Activated T-helper 17 cell treated with anti-CD3 and anti-CD28 coated beads, Interleukin-2, amount 50 U/mL, for 72 hours (primary cell): ENCODE measurements at places on chromosomes 7 and 10. TPM values are rescaled to one million over a fixed set of nuclear protein-coding genes. Genes with fewer than 3 reads are reported as not detected.

Gene POLR2J2
- total RNA-seq = 25.9 TPM

Gene C7orf57
- total RNA-seq = 0.32 TPM

Gene LRRD1
- 0.19 TPM for total RNA-seq

Gene PON3
- total RNA-seq = not detected

Gene FGFR2
- not detected for total RNA-seq

Gene FAM24B
- 14.8 TPM for total RNA-seq

Gene TMEM176B
- total RNA-seq = not detected

Gene CALCR
- total RNA-seq = not detected

Gene CFAP69
- 0.42 TPM for total RNA-seq

Gene WNT8B
- total RNA-seq = 0.11 TPM

Gene NXPH1
- total RNA-seq = not detected

Gene TMEM196
- not detected for total RNA-seq

Gene ABCB1
- 14.7 TPM for total RNA-seq

Gene HABP2
- not detected for total RNA-seq

Gene OR13A1
- not detected for total RNA-seq

Gene CTAGE4
- total RNA-seq = 4.2 TPM

Gene FGL2
- 0.56 TPM for total RNA-seq

Gene SPDYE5
- total RNA-seq = not detected

Gene TMEM176A
- not detected for total RNA-seq

Gene BBS9
- total RNA-seq = 14.4 TPM

Gene NPTX2
- total RNA-seq = not detected

Gene CCDC172
- total RNA-seq = not detected

Gene FEZF1
- not detected for total RNA-seq

Gene AKR1C2
- not detected for total RNA-seq

Gene RELN
- not detected for total RNA-seq

Gene MSMB
- not detected for total RNA-seq

Gene MCM7
- total RNA-seq = 388 TPM

Gene NPY
- total RNA-seq = not detected

Gene TBXAS1
- total RNA-seq = 17.8 TPM

Gene PRKG1
- 0.42 TPM for total RNA-seq

Gene TCERG1L
- total RNA-seq = 0.05 TPM

Gene CCDC3
- total RNA-seq = 2.5 TPM

Gene SLC29A4
- 3.2 TPM for total RNA-seq

Gene SMKR1
- total RNA-seq = 1.9 TPM

Gene PHYHIPL
- total RNA-seq = not detected

Gene MSANTD7
- total RNA-seq = 23.4 TPM

Gene GPR158
- total RNA-seq = not detected

Gene NPFFR1
- not detected for total RNA-seq

Gene GRM8
- total RNA-seq = not detected

Gene C10orf62
- not detected for total RNA-seq

Gene FAM204A
- total RNA-seq = 56.4 TPM

Gene MOGAT3
- total RNA-seq = not detected

Gene JCAD
- 0.58 TPM for total RNA-seq

Gene CHST12
- 8.5 TPM for total RNA-seq

Gene VIPR2
- total RNA-seq = not detected

Gene AGAP6
- total RNA-seq = 10.5 TPM

Gene OR2A42
- total RNA-seq = not detected

Gene PNLIPRP3
- total RNA-seq = not detected

Gene MSRB2
- total RNA-seq = 14.2 TPM

Gene ZNF488
- 0.11 TPM for total RNA-seq

Gene UCN3
- not detected for total RNA-seq

Gene ADCK2
- 28.4 TPM for total RNA-seq
